ENCODE measurements at places on chromosomes 5 and 9.

- no peak for DNase-seq
Observed at GRCh38 chr9:98218562-98219363, 26.3 kb upstream of the CORO2A start.

DNA sequence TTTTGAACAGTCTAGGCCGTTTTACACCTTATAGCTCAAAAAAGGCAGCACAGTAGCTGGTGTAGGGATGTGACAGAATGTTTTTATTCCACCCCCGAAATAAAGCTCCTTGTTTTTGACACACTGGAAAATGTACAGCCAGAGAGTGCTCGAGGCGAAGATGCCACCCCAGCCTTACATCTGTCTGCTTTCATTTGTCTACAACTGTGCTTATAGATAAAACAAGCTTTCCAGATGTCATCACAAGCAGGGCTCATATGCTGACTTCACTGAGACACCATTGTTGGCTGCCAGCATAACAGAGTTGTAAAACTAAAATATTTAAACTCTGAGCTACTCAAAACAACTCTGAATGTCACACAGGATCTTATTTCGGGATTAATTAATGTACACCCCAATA lies 386.3 kb downstream of the BNC2 start:
- DNase-seq: no peak

- DNase-seq: no peak
Observed at GRCh38 chr9:626596-626995, 214.9 kb upstream of the DMRT1 start.

GRCh38 chr9:130284690-130285089 lies 19.1 kb downstream of the HMCN2 start:
- no peak for DNase-seq

- no peak for DNase-seq
Observed at GRCh38 chr5:15852217-15852616, 327.4 kb downstream of the MARCHF11 start.

- no peak for DNase-seq
Observed at GRCh38 chr5:177984584-177985206, 11.3 kb downstream of the PROP1 start.

DNA sequence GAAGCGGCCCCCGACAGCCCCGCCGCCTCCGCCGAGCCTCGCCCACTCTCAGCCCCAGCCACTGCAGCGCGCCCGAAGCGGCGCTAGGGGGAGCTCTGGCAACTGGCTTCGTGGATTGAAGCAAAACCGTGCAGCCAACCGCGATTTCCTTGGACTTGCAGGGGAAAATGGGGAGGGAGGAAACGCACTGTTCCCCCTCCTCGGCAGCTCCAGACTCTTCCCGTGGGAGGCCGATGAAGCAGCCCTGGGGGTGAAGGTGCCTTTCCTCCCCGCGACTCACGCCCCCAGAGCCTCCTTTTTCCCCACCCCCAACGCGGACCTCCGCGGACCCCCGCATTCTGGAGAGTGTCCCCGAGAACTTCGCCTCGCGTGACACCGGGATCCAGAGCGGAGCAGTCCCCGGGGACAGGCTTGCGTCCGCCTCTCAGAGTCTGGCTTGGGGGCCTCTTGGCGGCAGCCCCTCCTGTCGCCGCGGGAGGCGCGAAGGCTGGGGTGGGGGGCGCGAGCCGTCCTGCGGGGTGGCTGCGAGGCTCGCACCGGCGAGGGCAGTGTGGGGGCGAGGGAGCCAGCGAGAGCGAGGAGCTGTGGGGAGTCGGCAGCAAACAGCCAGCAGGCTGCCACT lies 3.8 kb downstream of the IER5L start:
- peak; percentile 85 for DNase-seq

DNA sequence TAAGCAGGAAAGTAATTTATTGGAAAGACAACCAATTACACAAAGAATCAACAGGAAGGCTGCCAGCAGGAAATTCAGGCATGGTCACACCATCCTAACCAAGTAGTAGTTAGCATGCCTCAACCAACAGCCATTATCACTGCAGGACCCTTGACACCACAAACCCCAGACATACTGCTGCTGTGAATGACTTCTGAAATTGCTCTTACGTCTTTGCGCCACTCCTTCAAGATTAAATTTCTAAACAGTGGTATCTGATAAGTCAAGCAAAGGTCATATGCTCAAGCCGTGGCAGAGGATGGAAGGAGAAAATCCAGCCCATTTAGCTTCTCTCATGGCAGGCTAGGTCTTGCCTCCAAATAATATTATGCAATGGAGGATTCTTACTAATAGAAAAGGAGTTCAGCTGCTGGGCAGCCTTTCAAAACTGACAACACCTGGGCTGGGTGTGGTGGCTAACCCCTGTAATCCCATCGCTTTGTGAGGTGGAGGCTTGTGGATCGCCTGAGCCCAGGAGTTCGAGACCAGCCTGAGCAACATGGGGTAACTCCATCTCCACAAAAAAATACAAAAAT lies 5.0 kb upstream of the PTGER4 start:
- DNase-seq: no peak

DNA sequence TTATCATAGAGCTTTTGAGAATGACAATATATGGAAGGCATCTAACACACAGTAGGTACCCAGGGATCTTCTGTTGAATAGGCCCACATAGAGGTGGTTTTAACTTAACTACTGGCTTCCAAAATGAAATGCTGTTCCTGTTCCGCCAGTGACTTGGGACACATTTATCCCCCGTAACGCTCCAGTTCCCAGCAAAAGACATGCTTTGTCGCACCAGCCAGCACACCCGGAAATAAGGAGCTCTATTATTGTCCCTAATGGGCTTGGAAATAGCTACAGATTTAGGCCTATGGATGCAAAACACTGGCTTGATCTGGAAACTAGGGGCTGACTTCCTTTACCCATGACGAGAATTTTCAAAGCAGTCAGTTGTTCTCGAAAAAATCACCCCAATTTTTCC lies 45.9 kb upstream of the C5orf58 start:
- no peak for DNase-seq

DNA sequence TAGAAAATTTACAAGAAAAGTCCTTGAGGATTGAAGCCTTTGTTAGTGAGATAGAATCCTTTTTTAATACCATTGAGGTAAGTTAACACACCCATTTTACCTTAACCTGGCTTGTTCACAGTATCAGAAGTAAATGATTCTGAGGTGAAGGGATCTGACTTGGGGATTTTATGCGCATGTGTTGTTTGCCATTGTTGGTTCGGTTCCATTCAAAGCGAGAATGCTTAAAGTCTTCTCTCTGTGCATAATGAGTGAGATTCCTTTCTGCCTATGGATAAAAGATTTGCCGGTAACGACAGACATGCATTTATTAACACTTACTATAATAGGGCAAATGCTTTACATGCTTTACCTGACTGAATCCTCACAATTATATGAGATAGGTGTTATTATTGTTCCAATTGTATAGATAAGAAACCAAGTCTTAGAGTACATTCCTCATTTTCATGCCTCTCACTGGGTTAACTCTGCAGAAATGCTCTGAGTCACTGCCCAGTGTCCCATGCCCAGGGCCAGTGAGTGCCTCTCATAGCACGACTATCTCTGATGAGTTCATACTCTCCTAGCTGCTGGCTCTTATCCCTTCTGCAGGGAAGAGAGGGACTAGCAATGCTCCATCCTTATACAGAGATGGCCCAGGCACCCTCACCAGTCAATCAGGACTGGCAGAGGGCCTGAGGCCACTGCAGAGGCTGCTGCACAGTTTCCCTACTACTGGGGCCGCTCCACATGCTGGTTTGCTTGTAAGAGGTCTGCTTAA lies 54.4 kb downstream of the CMYA5 start:
- no peak for DNase-seq

DNA sequence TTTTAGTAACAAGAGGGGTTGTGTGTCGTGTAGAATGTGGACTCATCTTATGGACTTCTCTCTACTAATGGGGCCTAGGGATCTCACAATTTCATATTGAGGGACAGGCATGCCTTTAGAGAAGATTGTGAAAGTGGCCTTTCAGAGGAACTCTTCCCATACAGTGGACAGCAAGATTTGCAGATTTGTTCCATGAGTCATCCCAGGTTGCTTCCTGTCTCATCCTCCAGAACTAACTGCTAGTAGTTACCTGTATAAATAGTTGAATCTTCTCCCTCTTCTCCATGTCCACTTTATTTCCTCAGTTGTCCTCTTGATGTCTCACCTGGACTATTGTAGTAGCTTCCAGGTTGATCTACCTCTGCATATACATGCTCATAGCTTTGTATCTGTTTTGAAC lies 997.5 kb upstream of the CTNND2 start:
- no peak for DNase-seq

- no peak for DNase-seq
Observed at GRCh38 chr9:6006749-6007057, 8.7 kb downstream of the RANBP6 start.

DNA sequence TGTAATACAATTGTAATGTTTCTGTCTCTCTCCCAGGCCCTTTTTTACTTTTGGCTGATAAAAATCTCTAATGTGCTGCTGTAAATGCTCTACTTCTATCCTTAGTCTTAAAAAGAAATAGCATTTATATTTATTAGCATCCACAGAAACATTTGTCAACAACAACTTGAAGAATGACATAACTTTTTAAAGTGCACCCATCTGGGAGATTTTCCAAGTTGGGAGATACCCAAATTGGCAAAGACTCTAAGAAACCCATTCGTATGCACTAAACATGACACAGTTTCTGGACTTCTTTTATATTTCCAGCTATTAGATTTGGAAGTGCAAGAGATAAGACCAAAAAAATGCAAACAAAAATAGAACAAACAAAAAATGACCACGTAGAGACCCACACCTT lies 2287.4 kb upstream of the WWC1 start:
- peak; percentile 36 for DNase-seq

DNA sequence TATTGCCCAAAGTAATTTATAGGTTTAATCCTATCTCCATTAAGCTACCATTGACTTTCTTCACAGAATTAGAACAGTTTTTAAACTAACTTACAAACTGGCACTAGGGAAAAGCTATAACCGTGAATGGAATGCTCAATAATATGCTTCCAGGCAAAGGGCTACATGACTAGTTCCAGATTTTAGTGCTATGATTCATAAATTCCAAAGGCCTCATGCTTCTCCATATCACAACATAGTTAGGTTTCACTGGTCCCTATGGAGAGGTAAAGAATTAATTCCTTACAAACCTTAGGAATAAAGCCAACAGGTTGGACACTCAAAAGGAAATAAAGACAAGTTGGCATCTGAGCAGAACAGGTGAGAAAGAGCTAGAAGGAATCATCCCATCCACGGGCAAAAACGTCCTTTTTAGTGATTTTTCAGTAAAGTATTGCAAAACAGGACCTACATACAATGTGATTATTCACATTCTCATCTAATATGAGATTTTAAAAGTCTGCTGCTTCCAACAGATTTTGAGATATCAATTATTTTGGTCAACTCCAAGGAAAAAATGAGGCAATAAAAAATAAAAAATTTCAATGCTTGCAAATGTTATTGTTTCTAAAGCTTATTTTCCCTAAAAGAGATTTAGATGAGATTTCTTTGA lies 97.0 kb upstream of the TARS1 start:
- no peak for DNase-seq
